ENCODE measurements at places on chromosomes 3 and 15.

DNA sequence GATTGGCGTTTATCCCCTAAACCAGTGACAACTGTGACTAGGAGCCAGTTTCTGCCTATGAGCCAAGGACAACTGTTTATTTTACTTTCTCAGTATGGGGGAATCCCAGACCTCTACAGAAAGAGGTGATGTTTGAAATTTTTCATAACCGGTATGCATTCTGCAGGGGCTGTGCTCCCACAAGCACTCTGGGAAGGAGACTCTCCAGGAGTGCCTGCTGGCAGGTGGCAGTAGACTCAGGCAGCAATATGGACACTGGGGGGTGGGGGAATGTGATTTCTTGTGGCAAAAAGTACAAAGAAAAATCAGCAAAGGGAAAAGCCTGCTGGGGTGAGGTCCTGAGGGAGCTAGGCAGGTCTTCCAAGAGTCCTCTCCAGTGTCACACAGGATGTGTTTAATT is 5.9 kb downstream of the TGM4 start:
- DNase-seq = no peak

DNA sequence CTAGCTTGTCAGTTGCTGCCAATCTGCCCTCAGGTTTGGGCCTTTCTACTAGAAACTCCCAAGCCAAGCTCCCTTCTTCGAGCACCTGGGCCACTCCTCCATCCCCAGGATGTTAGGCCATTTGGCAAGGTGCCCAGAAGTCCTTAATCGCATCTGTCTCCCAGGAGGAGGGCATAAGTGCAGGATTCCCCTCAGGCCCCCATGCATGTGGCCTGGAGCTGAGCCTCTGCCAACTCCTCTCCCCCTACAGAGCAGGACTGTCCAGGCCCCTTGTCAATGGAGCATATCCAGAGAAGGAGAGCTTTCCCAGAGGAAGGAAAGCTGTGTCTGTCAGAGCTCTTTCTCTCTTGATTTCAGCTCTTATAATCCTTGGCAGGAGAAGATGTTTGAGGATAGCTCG is 182.6 kb upstream of the ROPN1 start:
- no peak for DNase-seq

DNA sequence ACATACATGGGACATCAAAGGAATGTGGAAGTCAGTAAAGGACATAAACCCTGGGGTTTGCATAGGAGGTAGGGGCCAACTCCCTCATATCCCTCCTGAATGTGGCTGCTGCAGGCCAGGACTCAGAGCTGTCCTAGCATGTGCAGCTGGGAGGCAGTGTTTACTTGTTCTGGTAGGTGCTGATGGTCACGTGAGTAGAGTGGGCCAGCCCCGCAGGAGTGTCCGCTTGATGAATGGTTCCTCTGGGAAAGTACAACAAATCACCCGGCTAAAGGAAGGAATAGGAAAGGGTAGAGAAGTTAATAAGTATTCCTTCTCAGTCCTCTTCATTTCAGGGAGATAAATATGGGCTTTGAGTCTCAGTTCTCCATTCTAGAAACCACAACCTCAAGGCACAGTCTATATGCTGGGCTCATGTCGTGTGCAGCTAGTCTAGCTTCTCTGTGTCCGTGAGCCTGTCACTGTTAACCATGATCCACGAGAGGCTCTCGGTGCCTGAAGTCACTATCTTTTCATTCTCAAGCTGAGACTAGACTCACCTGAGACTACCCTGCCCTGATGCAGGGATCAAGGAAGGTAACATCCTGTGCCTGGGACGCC is 17.9 kb downstream of the RIOX2 start:
- DNase-seq = no peak

- no peak for DNase-seq
These were observed 748.9 kb downstream of the MECOM start for GRCh38 chr3:168914662-168915061.

DNA sequence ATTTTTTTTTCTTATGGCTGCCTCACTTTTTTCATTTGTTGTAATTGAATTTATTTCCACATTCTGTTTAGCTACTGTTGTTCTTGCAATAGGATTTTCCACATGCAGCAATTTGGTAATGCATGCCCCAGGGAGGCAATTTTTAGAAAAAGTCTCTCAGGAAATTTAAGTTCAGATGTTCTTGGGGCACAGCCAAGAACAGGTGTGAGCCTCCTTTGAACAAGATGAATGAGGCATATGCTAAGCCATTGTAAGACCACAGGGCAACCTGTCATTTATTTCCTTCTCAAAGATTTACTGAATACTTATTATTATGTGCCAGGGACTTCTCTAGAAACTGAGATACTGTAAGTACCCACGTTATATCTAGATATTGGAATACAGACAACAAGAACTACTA is 549.5 kb downstream of the DIPK2A start:
- no peak for DNase-seq

DNA sequence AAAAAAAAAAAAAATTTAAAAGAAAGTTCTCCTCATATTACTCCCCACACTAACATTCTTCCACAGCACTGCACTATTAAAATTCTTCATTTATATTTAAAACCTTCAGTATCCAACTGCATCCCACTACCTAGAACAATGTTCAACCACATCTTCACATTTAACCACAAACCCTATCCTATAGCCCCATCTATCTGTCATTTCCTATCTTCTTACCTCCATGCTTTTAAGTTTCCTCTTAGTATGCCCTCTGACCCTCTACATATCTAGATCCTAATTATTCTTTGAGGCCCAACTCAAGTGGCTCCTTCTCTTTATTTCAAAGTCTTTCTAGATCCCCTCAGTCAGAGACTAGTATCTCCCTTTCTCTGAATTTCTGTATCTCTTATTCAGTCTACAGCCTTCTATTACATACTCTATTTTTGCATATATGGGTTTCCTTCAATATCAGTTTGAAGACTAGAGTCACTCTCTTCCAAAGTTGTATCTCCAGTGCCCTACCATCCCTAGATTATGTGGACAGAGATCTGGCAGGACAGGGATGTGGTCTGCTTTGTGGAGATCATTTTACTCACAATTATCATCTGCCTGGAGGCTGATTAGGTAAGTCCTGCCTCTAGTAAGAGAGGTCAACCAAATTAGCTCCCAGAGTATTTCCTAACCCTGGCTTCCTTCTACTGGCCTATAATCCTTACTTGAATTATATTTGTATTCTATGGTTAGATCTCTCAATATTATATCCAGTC is 1.4 kb downstream of the CIAO2A start:
- peak; percentile 50 for DNase-seq

- peak; percentile 49 for DNase-seq
These were observed 984 bp downstream of the PLSCR4 start for GRCh38 chr3:146249921-146250320.

DNA sequence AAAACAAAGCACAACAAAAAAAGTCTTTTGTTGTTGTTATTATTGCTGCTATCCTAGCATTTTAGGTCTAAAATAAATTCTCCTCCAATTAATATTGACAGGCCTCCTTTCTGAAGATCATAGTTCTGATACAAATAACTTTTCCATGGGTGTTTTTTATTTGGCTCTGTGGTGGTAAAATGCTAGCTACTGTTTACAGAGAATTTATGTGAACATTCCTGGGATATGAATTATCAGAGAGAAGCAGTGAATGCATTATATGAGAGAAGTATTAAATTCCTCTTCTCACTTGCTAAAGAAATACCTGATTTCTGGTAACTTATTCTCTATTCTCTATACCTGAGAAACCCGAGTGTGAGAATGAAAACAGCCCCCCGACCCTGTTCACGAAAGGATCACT is 57.5 kb upstream of the TMCO5A start:
- no peak for DNase-seq

- DNase-seq = no peak
These were observed 29.6 kb downstream of the FSIP1 start for GRCh38 chr15:39752991-39753390.

- no peak for DNase-seq
These were observed 21.6 kb upstream of the VILL start for GRCh38 chr3:37968813-37969595.

DNA sequence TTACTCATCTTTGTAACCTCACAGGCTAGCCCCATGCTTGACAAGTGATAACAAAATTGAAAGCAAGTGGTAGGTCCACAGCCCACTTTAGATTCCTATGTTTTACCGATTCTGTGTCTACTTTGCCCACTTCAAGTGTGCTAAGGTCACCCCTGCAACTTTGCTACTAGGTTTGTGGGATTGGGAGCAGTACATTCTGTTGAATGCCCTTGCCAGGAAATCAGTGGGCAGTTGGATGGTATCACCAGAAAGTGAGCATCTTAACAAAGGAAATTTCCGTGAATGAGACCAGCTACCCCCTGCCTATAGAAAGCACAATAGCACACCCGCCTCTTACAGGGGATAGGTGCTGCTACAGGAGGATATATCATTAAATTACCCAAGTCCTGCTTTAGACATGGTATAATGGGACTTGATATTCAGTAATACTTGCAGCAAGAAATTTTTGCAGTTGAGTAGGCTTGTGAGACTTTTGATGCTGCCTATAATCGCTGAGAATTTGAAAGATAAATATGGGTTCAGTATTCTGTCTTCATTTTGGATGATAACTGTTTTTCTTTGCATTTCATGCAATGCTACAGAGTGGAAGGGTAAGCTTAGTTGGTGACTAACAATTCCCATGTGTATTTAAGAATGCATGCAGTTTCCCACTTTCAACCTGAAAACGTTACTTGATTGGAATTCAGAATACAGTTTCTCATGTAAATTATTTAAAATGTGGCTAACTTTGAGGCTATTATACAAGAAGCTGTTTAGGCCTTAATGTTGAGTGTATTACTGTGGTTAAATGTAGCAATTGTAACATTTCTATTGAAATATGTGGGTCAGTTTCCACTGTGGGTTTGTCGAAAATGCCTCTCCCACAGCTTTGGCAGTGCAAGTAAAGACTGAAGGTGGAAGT is 9.5 kb downstream of the EBLN2 start:
- no peak for DNase-seq

DNA sequence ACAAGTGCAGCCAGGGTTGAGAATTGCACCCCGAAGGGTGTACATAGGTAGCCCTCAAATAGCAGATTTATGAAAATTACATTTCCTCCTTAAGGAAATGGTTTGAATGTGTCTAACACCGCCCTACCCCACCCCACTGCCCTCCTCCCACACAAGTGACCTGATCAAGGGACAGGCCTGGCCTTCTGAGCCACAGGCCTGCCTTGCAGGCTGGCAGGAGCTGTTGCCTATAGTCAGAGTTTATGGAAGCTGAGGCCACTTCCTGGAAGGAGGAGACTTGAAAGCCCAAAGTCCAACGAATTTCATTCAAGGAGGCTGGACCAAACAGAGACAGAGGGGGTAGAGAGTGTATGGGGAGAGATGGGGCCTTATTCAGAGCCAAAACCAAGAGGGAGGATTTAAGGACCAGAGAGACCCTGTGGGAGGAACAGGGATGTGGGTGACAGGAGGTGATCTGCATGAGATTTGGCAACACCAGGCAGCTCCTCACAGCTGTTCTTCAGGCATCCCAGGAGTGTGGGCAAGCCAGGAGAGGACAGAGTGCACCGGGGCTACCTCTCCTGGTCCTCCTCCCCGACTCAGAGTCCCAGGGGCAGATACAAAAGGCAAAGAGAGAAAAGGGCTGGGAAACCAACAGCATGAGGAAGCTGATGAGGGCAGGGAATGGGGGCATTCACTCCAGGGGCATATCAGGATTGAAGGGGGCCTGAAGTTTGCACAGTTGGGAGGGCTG is 100.4 kb upstream of the HES1 start:
- no peak for DNase-seq

Measured in erythroblast (primary cell).